ENCODE measurements at places on chromosomes 11 and 22. TPM values are rescaled to one million over a fixed set of nuclear protein-coding genes. Genes with fewer than 3 reads are reported as not detected.

- peak; percentile 76 for DNase-seq
These were observed at the start of gene SERPINH1 for GRCh38 chr11:75562048-75562835. TSS of gene SERPINH1 (plus strand) at chr11:75562253. CDS start at chr11:75566350, 4,097 bp downstream.

DNA sequence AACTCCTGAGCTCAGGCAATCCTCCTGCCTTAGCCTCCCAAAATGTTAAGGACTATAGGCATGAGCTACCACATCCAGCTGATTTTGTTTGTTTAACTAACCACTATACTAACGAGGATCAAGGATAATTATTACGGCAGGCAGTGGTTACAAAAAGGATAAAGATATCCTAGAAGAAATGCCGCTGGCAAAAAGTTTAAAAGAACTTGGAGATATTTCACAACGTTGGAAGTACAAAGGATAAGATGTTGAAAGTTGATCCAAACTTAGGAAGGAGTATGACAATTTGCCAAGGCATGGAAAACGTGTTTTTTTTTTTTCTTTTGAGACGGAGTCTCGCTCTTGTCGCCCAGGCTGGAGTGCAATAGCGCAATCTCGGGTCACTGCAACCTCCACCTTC, 13.4 kb downstream of the AP5B1 start:
- no peak for DNase-seq

- peak; percentile 98 for DNase-seq
These were observed 19.7 kb downstream of the RAB30 start for GRCh38 chr11:83051760-83052671.

DNA sequence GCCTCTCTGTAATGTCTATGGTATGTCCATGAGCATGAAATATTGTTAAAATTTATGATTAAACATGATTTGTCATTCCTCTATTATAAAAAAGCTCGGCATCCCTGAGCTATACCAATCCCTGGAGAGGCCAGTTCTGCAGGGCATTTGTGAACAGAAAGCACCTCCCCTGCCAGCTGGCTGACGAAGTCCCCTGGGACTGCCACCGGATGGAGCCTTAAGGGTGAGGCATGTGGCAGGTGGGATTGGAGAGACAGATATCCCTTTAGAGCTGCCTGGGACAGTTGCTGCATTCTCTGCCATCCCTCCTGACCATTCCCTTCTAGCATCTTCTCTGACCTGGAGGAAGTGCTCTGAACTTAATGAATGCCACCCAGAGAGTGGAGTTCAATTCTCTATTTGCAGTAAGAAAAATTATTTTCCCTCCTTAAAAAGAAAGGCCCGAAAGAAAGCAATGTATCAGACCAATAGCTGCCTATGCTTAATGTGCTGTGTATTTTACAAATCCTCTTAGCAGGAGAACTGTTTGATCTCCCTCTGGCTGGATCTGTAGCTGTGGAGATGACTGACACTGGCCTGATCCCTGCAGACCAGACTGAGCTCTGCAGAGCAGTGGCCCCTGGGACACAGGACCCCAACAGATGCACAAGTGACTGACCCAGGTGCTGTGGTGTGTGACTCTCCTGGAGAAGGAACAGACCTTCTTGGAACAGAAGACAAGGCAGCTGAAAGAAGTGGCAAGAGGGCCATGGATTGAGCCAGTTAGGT, 219.0 kb upstream of the NAV2 start:
- DNase-seq: no peak

DNA sequence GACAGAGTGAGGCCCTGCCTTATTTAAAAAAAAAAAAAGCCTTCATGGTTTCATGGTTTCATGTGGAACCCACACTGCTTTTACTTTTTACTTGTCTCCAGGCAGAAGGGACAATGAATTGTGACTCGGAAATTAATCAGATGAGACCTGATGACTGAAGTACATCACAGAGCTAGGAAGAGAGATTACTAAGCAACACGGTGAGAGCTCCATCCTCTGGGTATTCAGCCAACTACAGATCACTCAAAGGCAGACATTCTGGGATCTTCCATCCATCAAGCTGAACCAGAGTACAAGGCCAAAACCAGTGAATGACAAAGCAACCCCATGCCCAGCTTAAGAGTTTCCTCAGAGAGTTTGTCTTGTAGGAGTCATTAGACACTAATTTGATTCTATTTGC, 433.2 kb downstream of the SOX6 start:
- DNase-seq: peak; percentile 52

DNA sequence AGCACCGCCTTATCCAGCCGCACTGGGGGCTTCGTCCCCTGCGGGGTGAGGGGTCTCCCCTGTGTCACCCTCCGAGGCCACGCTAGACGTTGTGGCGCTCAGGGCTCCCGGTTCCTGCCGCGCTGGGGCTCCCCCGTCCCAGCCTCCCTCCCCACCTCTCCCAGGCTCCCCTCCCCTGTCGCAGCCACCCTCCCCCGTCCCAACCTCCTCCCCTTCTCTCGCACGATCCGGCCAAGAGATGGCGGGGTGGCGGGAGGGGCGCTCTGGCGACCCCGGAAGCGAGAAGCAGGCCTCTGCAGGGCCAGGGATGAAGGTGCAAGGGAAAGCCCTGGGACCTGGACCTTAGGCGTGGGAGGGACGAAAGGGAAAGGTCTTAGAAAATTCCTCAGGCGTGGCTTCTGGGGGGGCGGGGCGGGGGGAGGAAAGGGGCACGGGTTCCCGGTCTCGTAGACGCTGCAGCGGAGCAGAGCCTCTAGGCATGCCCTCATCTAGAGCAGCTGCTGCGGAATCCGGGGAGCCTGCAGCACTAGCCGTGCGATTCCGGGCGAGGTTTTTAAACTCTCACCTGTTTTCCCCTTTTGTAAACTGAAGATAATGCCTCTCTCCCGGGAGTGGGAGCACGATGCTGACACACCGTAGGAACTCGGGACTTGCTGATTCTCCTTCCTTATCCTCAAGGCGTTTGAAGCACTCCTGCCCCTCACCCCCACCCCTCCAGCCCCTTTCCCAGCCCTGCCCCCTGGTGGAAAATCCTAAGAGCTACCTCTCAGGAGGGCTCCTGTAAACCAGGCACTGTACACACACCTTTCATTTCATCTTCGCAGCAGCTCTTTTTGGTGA, 14.4 kb downstream of the KCNJ5 start:
- peak; percentile 72 for DNase-seq

- no peak for DNase-seq
These were observed 24.2 kb downstream of the SPTBN2 start for GRCh38 chr11:66704659-66705360.

DNA sequence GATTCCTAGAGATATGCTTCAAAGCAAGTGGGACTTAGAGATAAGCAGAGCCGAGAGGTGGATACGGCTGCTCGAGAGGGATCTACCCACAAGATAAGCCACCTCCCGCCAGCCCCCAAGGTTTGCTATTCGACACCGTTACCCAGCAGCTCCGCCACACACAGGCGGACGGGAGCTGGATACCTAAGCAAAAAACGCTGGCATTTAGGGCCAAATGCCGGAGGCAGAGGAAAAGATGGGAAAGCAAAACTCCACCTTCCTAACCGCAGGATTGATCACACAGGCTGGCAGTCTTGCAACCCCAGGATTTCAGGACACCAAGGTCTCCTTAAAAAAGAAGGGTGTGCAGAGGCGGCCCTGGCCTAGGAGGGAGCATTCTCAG, 709 bp downstream of the FTH1 start:
- no peak for DNase-seq

GRCh38 chr11:102495161-102496042, 35.1 kb downstream of the MMP7 start:
- peak; percentile 76 for DNase-seq

GRCh38 chr11:75911459-75911858, 96.4 kb downstream of the UVRAG start:
- DNase-seq: no peak

DNA sequence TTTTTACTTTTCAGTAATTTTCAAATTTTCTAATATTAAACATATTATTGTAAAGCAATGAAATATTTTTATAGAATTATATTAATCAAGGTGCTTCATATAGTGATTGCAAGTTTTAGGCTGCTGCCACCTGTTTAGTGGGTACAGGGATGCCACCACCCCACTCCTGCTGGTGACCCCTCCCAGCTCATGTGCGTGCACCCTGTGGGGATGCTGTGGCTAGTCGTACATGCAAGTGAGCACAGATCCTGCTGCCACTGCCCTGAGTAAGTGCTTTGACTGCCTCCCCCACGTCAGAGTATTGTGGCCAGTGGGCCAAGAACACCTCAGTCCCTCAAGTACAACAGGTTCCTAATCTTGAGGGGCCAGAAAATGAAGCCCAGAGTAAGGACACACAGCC, 320.1 kb upstream of the DDI1 start:
- no peak for DNase-seq

- DNase-seq: no peak
These were observed 20.7 kb upstream of the C11orf96 start for GRCh38 chr11:43921561-43922294.

The CABP4 gene
- not detected for total RNA-seq
